ENCODE measurements at places on chromosomes 13 and 19.
A peak's percentile ranks its signal among the peaks of the same experiment; 100 is the strongest.

GRCh38 chr19:46049597-46049996 is 8.8 kb upstream of the IGFL4 start:
- peak; percentile 8 for DNase-seq

- DNase-seq = no peak
Measured at GRCh38 chr19:47470447-47471195, 1.1 kb downstream of the SLC8A2 start.

DNA sequence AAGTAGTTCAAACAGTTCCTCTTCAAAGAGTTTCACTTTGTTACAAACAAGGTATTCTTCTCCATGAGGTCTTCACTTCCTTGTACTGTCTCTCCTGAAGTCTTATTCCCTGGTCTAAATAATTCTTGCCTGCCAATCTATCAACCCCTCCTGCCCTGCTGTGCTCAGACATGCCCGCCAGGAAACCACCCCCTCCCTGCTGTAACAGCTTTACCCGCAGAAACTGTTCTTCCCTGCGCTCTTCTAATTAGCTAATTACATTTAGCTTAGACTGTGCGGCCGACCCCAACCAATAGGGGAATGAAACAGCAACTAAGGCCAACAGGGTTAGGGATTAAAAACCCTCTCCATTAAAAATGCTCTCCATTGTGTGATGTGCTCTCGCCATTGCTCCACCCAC is 46.7 kb downstream of the ZNF846 start:
- peak; percentile 3 for DNase-seq

GRCh38 chr13:36067746-36068381 is 63.3 kb downstream of the DCLK1 start:
- DNase-seq = no peak

DNA sequence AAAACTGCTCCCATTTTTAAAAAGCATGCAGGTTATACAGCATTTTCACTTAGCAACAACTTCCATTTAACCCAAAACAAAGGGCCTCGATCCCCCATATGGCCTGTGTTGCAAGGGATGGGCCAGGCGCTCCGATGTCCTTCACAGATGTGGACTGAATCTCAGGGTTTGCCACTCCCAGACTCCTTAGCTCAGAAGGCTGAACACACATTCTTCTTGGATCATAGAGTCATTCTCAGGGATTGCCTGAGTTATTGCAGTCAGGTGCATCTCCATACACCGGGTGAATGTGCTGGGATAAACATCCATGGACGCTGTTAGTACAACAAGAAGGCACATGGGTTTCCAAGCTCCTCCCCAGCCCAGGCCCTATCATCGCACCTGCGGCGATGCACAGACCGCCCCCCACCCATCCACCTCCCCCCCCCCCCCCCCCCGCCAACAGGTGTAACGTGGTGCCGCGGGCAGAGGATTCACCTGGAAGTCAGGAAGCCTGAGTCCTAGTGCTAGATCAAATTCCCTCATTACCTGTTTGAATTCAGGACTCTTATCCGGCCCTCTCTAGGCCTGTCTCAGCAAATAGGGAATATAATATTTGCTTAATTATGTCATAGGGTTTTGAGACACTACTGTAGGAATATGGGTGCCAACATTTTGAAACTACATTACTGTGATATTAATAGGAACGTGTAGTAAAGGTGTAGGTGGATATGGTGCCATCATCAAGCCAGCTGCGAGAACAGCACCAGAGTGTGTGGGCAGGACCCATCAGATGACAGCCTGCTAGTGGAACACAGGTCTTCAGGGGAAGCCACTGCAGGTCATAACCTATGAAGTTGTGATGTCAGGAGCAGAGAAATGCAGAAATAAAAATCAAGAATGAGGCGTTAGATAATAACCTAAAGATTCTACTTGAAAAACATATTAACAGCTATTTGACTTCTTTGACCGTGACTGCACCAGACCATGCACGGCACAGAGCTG is 110.9 kb downstream of the SACS start:
- no peak for DNase-seq

- DNase-seq = no peak
Measured at GRCh38 chr13:45328661-45329111, 12.3 kb downstream of the TPT1 start.

GRCh38 chr19:49301165-49301865 is 23.7 kb downstream of the SLC6A16 start:
- DNase-seq = peak; percentile 81

DNA sequence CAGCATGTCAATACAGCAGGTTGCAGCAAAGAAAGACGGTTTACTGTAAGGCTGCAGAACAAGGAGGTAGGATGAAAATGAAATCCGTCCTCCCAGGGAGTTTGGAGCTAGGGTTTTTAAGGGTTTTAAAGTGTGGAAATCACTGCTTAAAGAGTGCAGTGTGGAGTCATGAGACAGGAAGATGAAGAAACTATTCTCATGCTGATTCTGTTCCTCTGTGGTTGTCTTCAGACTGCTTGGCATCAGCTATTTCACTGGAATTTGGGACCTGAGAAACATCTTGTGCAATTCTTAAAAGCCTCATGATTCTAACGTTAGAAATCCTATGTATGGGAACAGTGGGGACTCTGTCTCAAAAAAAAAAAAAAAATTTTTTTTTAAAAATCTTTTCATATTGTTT is 11.4 kb downstream of the ZNF331 start:
- DNase-seq = no peak

GRCh38 chr19:51354742-51355148 is 11.4 kb downstream of the ETFB start:
- DNase-seq = no peak

GRCh38 chr19:12912571-12912970 is 6.5 kb downstream of the SYCE2 start:
- DNase-seq = no peak

DNA sequence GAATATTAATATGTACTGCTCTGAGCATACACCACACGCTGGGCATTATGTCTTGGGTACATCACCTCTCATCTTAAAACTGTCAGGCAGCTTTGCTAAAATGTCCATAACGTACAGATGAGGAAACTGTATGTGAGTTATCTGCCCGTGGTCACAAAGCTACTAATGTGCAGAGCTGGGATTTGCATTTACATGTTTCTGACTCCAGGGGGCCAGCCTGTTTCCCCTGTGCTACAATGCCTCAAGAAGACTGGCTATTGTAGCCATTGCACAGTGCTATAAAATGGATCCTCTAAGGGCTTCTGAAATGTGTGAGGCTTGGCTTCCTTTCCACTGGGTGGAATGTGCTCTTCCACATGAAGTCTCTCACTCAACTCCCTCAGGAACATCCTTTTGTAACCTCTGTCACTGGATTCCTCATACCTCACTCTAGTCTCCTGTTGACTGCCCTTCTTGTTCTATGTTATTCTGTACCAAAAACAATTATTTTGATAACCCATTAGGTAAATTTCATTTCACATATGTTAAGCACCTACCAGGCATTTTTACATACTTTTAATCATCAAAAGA is 95.6 kb upstream of the HTR2A start:
- DNase-seq = no peak

DNA sequence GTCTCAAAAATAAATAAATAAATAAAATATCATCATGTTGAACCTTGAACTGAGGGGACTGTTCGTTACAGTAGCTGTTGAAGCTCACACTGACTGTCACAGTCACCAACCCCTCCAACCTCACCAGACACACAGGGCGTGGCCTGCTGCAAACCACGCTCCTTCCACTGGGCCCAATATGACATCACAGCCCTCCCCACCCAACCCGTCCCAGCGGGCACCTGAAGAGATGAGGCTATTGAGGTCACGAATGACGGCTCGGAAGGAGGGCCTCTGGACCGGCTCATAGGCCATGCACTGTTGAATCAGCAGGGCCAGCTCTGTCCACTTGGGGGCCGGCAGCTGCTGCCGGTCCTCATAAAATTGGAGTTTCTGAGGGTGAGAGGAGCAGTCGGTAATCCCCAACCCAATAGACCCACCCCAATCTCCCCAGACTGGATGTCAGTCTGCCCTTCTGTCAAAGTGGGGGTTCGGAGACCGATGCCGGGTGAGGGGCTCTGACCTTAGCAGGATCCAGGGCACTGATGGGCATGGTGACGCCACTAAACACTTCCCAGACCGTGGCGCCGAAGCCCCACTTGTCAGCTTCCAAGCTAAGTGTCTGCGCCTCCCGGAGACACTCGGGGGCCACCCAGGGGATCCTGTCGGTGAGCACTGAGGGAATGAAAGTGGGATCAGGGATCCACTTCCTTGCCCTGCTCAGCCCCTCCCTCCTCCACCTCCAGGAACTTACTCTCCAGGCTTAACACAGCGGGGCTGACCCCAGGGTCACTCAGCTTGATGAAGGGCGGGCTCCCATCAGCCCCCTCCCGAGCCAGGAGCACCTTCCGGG is 13.2 kb downstream of the JAK3 start:
- DNase-seq = no peak

- DNase-seq = no peak
Measured at GRCh38 chr13:24670174-24670573, 10.0 kb upstream of the ATP12A start.

GRCh38 chr13:52838433-52839107 is 9.9 kb downstream of the PCDH8 start:
- DNase-seq = no peak

- DNase-seq = peak; percentile 64
Measured at GRCh38 chr13:42594481-42595252, 20.7 kb downstream of the TNFSF11 start.

- no peak for DNase-seq
Measured at GRCh38 chr13:103100830-103101229, 34.6 kb upstream of the SLC10A2 start.

GRCh38 chr13:100530671-100531213 is 57.8 kb downstream of the GGACT start:
- no peak for DNase-seq

GRCh38 chr19:42683917-42684513 is 56.3 kb downstream of the PSG3 start:
- peak; percentile 59 for DNase-seq

GRCh38 chr19:48500830-48501493 is 10.7 kb downstream of the LMTK3 start:
- DNase-seq = no peak

DNA sequence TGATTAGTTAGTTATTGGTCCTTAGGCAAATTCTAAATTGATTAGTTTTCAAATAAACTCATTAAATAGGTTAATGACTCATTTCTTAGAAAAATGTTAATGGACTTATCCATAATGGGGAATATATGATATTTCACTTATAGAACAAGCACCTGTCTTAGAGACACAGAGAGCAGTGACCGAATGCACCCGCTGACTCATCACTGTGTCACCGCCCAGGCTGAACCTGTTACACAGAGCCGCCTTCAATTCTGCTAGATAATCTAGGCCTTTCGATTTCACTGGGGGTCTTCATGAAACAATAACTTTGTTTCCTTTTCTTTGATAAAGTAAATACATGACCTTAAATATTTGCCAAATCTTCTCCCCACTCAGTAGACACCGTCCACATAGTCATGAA is 13.1 kb downstream of the IRS2 start:
- DNase-seq = no peak

DNA sequence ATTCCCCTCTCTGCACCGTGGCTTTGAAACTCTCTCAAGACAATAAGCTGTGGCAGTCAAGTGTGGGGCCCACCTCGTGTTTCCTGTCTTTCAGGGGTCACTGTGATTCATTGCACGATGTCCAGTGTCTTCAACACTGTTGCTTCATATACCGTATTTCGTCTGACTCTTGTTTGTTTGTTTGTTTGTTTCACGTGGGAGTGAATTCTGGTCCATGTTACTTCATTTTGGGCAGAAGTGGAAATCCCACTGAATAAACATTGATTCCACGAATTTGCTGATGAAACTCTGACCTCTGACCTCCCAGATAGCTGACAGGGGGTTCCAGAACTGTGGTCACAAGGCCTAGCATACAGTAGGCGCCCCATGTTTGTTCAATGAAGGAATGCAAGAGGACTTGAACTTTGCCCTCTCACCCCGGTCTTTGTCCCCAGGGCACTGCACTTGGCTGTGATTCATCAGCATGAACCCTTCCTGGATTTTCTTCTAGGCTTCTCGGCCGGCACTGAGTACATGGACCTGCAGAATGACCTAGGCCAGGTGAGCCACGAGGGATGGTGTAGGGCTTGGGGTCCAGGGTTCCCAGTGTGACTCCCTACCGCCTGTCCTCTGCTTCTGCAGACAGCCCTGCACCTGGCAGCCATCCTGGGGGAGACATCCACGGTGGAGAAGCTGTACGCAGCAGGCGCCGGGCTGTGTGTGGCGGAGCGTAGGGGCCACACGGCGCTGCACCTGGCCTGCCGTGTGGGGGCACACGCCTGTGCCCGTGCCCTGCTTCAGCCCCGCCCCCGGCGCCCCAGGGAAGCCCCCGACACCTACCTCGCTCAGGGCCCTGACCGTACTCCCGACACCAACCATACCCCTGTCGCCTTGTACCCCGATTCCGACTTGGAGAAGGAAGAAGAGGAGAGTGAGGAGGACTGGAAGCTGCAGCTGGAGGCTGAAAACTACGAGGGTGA is 5.1 kb downstream of the NFKBIB start:
- DNase-seq = no peak

DNA sequence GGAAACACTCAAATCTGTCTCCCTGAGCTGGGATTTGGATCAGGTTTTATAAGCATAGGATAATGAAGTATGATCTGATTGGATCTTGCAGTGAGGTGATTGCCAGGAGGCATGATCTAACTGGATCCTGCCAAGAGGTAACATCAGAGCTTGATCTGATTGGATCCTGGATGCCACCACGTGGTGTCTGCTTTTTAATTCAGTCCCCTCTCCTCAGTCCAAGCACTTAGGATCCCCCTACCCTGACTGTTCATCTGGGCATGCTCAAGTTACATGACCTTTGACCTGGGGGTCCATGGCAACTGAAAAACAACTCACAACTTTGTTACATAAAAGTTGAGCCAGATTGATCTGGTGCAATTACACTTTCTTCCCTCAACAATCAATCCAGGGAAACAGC is 47.5 kb upstream of the LSM14A start:
- no peak for DNase-seq

DNA sequence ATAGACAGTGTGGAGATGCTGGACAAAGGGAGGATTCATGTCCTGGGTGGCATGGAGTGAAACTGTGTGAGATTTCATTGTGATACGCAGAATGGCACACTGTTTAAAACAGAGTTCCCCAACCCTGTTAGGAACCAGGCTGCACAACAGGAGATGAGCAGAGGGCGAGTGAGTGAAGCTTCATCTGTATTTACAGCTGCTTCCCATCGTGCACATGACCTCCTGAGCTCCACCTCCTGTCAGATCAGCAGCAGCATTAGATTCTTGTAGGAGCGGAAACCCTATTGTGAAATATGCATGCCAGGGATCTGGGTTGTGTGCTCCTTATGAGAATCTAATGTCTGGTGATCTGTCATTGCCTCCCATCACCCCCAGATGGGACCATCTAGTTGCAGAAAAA is 72.5 kb downstream of the RAP2A start:
- no peak for DNase-seq

- DNase-seq = no peak
Measured at GRCh38 chr13:74194846-74195245, 60.6 kb upstream of the KLF12 start.

- DNase-seq = no peak
Measured at GRCh38 chr19:39582442-39582841, 19.9 kb upstream of the LGALS13 start.

DNA sequence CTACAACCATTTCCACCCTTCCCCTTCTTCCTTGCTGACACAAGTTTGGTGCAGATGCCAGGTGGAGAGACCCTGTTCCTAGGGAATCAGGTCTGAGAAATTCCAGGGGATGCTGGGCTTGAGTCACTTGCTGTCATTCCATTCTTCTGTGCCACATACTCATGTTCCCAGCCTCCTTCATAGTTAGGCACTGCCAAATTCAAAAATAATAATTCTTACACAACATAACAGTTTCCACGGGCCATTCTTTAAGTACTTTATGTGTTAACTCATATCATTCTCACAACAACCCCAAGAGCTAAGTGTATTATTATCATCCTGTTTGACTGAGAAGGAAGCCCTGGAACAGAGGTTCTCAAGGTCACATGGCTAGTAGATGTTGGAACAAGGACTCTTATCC is 27.1 kb upstream of the POMP start:
- DNase-seq = no peak
